Stimulated activated CD4-positive, alpha-beta T cell treated with anti-CD3 and anti-CD28 coated beads, Interleukin-1b, Interleukin-23, amount 100 ng/mL, for 1 hour (primary cell): ENCODE measurements at places on chromosomes 7 and 10.

DNA sequence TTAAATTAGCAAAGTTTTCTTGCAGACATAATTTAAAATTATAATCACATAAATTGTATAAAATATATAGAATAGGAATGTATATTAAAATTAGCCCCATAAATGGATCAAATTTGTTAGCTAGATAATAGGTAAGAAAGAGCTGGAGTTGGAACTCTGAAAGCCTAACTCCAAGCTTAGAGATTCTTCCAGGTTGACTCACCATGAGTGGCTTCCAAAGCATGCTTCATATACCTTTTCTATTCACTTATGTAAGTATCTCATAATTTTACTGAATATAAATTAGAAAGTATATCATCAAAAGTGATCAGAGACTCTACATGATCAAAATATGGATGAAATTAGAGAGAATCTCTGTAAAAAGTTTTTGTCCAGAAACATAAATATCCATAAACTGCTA, 320.7 kb upstream of the MAGI2 start:
- DNase-seq: no peak

DNA sequence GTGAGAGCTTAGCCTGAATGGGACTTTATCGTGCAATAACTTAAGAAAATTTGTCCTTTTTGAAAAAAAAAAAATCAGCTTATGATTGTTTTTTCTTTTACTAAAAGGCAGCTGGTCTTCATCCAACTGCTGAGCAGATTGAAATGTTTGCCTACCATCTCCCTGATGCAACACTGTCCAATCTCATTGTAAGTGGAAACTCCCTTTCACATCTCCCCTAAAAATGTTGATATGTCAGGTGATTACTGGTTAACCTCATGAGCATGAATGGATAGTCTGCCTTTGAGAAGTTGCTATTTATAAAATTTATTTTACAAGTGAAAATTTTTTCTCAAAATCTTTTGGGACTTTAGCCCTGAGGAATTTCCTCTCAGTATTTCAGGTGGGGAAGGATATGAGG, 17.8 kb upstream of the HKDC1 start:
- DNase-seq: no peak

- DNase-seq: no peak
These were observed 94.0 kb downstream of the C10orf105 start for GRCh38 chr10:71625445-71626175.

GRCh38 chr10:94963901-94964300, 25.4 kb downstream of the CYP2C9 start:
- no peak for DNase-seq

- DNase-seq: no peak
These were observed 196.9 kb downstream of the ZEB1 start for GRCh38 chr10:31515819-31516402.

DNA sequence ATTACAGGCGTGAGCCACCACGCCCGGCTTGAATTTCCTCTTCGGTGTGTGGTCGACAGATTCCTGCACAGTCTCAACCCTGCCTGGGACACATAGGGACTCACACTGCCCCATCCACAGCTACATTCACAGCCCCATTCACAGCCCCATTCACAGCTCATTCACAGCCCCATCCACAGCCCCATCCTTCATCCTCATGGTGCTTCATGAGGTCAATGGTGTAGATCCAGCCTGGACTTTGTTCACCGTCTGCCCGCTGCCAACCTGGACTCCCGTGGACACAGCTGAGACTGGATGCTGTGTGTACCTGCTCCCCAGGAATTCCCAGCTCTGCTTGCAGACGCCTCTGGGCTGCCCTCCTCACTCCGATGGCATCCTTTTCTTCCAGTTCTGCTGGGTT, 5.2 kb downstream of the IDI2 start:
- DNase-seq: no peak

DNA sequence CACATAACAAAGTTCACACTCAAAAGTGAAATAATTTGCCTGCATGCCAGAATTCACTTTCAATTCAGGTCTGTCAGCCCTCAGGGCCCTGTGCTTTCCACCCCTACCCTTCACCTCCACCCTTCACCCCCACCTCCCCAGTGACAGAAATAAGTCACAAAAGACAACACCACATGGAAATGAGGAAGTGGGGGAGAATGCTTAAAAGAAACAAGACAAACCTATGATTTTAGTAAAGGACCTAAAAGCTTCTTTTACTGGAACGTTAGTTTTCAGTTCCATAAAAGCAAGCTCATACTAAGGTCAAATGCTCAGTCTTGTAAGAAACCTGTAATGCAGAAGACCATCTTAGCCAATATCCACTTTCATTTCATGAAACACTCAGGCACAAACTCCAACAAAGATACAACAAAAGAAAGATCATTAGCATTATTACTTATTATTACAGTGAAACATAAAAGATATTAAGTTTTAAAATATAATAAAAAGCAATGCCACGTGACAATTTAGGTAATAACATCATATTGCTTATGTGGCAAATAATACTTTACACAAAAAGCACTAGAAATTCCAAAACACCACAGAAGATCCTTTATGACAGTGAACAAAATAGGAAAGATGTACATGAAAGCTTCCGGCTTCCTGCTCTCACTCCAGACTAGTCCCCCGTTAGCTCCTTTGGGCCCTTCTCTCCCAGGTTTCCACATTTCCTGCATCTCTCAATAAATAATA, 112.1 kb downstream of the LMBR1 start:
- DNase-seq: no peak

DNA sequence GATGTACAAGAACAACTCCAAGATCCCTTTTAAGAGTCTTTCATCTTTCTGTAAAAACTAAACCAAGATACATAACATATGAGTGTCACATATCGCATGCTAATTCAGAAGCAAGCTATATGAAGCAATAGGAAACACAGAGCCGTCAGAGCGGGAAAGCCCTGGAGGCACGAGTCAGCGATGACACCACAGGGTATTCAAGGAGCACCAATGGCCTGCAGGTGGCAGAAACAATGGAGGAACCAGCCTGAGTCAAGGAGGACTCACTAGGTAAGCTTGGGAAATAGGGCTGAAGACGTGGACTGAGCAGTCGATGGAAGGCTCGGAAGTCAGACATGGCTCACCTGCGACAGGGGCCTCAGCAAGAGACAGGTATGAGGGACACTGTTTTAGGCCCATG, 214.4 kb downstream of the FAM107B start:
- no peak for DNase-seq

- no peak for DNase-seq
These were observed 19.8 kb upstream of the SLC29A3 start for GRCh38 chr10:71299071-71299785.

DNA sequence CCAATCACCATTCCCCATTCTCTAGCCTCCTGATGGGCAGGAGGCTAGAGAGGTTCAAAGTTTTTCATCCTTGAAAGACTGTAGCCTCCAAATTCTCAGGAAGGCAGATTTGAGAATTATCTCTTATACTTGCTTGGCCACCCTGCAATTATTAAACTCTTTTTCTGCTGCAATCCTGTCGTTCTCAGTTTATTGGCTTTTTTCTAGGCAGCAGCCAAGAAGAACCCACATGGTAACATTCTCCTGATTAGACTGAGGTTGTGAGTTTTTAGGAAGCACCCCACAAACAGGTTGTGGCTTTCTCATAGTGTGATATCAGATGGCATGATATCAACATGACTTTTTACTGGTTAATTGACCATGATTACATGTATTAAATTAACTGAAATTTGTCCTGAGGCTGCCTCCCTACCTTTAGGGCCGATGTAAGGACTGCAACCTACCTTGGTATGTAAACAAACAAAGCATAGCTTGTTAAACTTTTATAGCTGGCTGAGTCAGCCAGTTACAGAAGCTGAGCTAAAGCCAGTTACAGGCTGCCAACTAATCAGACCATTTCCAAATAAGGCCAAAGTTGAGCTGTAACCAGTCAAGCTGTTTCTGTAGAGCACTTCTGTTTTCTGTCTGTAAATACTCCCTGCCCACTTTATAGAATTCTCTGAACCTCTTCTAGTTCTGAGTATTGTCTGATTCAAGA, 3.2 kb upstream of the ZNF248 start:
- DNase-seq: no peak

GRCh38 chr10:110458266-110458920, 39.3 kb upstream of the DUSP5 start:
- DNase-seq: no peak

DNA sequence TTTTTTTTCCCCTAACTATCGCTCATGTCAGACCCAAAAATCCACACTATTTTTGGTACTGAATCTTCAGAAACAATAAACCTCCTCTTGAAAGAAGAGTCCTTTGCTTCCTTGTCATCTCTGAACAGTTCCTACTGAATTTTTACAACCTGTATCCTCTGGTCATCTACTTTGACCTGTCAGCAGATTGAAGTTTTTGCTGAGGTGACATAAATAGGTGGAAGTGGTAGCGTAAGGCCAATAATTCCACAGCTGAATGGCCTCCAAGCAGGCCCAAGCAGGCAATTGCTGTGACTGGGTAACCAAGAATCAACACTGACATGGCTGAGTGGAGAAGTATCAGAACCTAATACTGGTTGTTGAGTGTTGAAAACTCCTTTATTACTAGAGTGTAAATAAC, 117.4 kb upstream of the MAGI2 start:
- DNase-seq: no peak

- DNase-seq: no peak
These were observed 53.2 kb downstream of the PANK1 start for GRCh38 chr10:89591796-89592271.

GRCh38 chr10:4704034-4704545, 121.9 kb upstream of the AKR1E2 start:
- no peak for DNase-seq

DNA sequence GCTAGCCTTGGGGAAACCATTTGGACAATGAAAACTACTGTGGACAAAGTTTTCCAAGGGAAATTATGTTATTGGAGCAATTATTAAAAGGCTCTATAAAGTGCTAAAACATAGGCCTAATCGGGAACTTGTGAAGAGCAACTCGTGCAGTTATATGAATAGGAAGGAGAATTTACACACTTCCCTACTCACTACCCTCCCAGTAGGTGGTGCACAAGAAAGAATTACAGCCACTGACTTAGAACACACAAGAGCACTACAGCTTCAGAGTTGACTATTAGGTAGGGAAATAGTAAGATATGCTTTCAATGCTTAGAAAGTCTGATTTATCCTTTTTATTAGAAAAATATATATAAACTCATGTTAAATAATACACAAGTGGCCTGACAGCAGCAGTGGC, 47.2 kb downstream of the GSAP start:
- DNase-seq: no peak

GRCh38 chr10:71263376-71263775, 51.0 kb downstream of the UNC5B start:
- DNase-seq: no peak

GRCh38 chr7:46145412-46145811, 224.3 kb upstream of the IGFBP3 start:
- DNase-seq: no peak

DNA sequence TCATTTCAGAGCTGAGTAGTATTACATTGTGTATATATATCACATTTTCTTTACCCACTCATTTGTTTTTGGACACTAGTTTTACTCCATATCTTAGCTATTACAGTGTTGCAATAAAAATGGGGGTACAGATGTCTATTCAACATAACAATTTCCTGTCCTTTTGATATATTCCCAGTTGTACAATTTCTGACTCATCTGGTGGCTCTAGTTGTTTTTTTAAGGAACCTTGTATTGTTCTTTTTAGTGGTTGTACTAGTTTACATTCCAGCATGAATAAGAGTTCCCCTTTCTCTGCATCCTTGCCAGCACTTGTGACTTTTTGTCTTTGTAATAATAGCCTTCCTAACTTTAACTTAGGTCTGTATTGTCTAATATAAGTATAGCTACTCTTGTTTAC, 739.9 kb downstream of the XPNPEP1 start:
- no peak for DNase-seq

DNA sequence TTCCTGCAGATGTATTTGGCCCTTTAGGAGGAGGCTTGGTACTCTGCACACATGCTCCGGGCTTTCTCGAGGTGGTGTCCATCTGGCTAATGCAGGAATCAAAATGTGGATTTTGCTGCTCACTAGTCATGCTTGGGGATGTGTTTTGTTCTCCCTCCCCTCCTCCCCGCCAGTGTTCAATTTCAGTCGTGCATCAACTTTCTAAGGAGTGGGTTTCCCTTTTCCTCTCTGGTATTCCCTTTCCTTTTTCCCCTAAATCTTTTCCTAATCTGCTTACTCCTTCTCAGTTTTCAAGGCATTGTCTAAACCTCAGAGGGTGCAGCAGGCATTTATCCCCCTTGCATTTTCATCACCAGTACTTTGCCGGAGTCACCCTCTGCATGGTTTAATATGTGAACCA, 201.8 kb downstream of the CCDC3 start:
- no peak for DNase-seq

- DNase-seq: no peak
These were observed 374.6 kb downstream of the THSD7A start for GRCh38 chr7:11457419-11457818.

- no peak for DNase-seq
These were observed 158.1 kb upstream of the CHST15 start for GRCh38 chr10:124251317-124252065.

GRCh38 chr7:43325595-43325994, 213.1 kb downstream of the HECW1 start:
- no peak for DNase-seq

DNA sequence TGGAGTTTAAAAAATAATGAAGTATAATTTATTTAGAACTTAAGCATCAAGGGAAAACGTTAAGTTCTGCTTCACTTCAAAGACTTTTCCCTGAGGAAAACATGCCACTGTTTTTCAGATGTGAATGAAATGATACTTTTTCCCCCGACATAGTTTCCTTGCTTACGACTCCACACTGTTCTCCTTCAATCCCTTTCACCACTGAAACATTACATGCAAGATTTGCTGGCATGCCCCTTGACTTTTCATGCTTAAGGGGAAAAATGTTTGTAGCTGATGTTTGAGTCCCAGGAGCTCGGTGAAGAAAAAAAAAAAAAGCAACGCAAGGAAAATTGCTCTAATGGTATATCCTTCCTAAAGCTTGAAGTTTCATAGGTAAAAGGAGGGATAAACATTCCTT, 10.0 kb downstream of the GLI3 start:
- no peak for DNase-seq
